Esophagus squamous epithelium (tissue), 5 donors: ENCODE measurements at places on chromosomes 16 and 17. TPM values are rescaled to one million over a fixed set of nuclear protein-coding genes. Genes with fewer than 3 reads are reported as not detected.

Gene KRTAP4-1
- total RNA-seq = not detected

Gene CLDN7
- 411 TPM for total RNA-seq

Gene RGS11
- total RNA-seq = 1.3 TPM

Gene ADAD2
- not detected for total RNA-seq

Gene ZNF597
- 1.0 TPM for total RNA-seq

Gene TLCD1
- 8.8 TPM for total RNA-seq

Gene FBXW10
- not detected for total RNA-seq

Gene TOX3
- not detected for total RNA-seq

Gene KRTAP3-1
- not detected for total RNA-seq

Gene ITGAL
- 3.1 TPM for total RNA-seq

Gene TBC1D3
- not detected for total RNA-seq

Gene GPR179
- not detected for total RNA-seq

Gene ZNF747
- total RNA-seq = 7.2 TPM

GRCh38 chr17:73268582-73269328 is 7.1 kb upstream of the CPSF4L start:
- DNase-seq = no peak

DNA sequence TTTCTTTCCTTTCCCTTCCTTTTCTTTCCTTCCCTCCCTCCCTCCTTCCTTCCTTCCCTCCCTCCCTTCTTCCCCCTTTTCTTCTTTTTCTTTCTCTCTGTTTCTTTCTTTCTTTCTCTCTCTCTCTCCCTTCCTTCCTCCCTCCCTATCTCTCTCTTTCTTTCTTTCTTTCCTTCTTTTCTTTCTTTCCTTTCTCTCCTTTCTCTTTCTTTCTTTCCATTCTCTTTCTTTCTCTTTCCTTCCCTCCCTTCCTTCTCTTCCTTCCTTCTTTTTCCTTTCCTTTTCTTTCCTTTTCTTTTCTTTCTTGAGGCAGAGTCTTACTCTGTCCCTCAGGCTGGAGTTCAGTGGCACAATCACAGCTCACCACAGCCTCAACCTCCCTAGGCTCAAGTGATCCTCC is 31.0 kb downstream of the DEXI start:
- no peak for DNase-seq

DNA sequence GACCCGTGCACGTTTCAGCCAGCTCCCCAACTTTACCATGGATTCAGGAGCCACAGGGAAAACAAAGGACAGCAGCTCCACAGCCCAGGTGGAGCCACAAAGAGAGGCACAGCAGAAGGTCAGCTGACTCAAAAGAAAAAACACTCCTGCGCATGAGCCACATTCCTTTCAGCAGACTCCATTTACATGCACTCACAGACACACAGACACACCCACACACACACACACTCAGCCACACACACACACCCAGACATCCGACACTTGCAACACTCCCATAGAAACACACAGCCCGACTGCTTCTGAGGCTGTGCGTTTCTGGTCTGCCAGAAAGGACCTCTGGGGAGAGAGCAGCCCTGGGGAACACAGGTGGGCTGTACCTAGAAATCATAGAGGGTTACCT is 2335.5 kb downstream of the TP53TG3F start:
- no peak for DNase-seq

DNA sequence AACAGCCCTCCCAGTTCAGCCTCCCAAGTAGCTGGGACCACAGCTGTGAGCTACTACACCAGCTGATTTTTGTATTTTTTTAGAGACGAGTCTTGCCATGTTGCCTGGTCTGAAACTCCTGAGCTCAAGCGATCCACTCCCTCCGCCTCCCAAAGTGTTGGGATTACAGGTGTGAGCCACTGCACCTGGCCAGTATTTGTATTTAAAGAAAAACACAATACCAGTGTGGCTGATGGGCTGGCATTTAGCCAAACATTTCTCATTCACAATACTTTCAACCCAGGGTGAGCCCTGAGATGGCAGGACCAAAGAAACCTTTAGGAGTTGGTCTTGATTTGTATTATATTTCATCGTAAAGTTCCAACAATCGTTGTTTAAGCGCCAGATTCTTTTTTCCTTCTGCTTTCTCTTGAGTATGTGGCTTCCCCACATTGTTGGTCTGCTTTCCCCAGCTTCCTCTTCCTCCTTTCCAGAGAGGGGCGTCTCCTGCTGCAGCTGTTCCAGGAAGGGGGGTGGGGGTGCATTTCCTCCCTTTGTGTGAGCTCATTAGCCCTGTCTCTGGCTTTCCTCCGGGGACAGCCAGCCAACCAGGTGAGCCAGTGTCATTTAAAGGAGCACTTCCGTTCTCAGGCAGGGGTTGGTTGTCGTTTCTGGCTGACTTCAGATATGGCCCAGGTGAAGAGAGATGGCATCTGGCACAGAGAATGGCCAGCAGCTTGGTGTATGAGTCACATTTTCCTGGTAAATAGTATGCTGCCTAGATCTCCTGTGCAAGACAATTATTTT is 79.9 kb downstream of the GPRC5B start:
- DNase-seq = no peak

- DNase-seq = no peak
Observed at GRCh38 chr16:11586856-11587642, at the start of gene LITAF. LITAF (minus strand) TSS chr16:11586919; CDS start chr16:11556730, 30,189 bp downstream.

DNA sequence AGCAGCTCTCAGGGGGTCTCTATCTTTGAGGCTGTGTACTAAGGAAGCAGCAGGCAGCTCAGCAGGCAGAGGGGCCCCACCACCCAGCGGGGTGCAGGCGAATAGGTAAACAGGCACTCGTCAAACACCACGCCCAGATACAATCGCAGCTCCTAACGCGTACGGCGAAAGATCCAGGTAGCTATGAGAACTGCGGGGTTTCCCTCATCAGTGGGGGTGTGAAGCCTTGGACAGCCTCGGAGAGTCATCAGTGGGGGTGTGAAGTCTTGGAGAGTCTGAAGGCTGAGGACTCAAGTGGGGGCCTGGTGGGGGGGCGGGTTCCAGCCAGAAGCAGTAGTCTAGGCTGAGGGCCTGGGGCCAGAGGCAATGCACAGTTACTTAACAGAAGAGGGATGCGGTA is 69.0 kb downstream of the RTN4RL1 start:
- DNase-seq = no peak

- DNase-seq = no peak
Observed at GRCh38 chr17:68853439-68853838, 101.8 kb downstream of the ABCA8 start.

GRCh38 chr17:48732688-48733629 is 4.4 kb upstream of the HOXB13 start:
- no peak for DNase-seq

DNA sequence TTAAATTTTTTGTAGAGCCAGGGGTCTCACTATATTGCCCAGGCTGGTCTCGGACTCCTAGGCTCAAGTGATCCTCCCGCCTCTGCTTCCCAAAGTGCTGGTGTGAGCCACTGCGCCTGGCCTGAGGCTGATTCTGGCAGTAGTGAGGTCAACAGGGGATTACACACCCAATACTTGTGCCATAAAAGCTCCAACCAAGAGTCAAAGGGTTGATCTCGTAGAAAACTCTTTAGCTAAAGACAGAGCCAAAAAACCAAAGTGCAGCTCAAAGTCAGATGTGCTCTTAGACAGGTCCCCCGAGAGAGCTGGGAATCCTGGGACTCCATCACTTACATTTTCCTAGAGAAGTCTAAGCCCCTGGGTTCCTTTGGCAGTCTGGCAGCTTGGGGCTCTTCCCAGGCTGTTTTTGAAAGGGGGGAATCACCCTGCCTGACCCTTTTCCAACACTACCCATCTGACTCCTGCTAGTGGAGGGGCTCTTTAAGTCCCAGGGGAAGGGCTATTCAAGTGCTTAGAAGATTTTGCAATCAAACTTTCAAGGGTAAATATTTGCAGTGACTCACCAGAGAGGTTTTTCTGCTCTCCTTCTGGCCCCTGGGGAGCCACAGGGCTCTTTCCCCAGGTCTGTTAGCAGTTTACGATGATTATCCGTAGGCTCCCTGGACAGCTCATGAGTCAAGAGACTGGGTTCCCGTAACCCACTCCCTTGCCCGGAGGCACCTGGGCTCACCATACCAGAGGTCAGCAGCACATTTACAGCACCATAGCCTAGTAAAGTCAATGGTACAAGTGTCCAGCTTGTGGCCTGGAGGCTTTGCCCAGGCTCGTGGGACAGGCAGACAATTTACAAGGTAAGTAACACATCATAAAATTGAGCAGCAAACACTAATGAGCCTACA is 408.7 kb downstream of the SLC39A11 start:
- DNase-seq = no peak

DNA sequence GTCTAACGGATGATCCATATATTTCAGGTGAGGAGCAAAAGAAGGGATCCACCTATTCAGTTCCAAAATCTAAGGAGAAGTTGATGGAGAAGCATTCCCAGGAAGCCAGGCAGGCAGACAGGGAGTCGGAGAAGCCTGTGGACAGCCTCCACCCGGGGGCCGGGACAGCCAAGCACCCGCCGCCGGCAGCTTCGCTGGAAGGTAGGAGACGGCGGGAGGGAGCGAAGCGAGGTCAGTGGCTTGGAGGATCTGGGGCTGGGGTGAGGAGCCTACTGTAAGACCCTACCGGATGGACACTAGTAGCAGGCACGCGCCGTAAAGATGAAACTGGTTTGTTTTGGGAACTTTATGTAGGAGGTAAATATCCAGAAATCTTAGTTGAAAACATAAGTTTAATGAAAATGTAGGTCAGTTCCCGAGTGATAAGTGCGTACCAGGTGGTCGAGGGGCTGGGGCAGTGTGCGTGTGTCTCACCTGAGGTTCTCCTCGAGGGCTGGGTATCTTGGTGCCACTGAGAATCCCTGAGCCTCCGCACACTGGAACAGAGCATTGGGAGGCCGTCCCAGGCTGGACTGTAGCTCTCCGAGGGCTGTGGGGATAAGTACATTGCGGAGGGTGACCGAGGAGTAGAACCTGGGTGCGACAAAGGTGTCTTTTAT is 714 bp downstream of the SPATA33 start:
- no peak for DNase-seq

- DNase-seq = no peak
Observed at GRCh38 chr16:31386157-31386984, 6.8 kb upstream of the ITGAD start.

DNA sequence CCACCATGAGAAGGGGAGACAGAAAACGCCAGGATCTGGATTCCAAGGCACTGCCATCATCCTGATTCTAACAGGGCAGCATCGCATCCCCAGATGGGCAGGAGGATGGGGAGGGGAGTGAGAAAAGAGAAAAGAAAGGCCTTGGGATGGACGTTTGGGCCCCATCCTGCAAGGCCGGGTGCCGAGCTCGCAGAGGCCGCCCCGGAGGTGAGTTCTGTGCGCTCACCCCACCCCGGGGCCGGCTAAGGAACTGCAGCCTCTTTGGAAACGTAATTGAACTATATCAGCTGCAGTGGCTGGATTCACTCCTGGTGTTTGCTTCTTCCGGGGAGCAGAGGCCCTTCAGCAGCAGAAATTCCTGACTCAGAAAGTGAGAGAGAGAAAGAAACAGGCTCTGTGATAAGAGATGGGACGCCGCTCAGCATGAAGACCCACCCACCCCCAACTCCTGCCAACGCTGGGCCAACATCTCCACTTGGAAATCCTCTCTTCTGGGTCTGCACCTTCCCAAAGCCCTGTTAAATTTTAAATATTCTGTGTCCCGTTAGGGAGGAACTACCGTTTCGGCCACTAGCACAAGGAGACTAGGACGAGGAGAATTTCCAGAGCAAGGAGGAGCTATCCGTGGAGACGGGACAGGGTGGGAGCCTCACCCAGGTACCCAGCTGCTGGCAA is 8.5 kb upstream of the SSTR2 start:
- DNase-seq = no peak

- no peak for DNase-seq
Observed at GRCh38 chr17:49741692-49742076, 22.2 kb downstream of the FAM117A start.

GRCh38 chr16:57639172-57639887 is 10.9 kb downstream of the ADGRG1 start:
- no peak for DNase-seq

- no peak for DNase-seq
Observed at GRCh38 chr16:65547772-65548446, 426.0 kb upstream of the CDH11 start.

DNA sequence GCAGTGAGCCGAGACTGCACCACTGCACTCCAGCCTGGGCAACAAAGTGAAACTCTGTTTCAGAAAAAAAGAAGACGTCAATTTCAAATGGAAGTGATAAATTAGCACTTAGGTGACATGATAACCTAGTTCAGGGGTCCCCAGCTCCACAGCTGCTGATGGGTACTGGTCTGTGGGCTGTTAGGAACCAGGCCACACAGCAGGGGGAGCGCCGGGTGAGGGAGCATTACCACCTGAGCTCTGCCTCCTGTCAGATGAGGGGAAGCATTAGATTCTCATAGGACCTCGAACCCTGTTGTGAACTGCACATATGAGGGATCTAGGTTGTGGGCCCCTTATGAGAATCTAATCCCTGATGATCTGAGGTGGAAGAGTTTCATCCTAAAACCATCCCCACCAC is 253.0 kb downstream of the FOXL1 start:
- no peak for DNase-seq

DNA sequence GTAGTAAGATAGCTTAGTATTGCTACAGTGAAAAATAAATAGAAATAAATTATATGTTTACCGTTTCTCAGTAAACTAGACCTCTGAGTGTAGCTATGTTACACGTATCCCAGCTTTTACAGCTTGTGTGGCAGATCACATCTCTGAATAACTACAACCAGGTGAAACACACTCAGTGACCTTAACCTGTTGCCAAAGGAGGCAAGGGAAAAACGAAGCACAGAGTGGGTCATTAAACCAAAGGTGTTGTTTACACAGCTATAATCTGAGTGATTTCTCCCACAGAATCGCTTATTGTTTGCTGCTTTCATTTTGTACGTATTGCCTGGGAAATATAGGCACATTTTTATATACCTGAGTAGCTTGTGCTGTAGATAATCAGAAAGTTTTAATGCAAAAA is 688.2 kb upstream of the KIF2B start:
- DNase-seq = no peak

GRCh38 chr17:53101706-53102105 is 721.0 kb upstream of the KIF2B start:
- DNase-seq = no peak

DNA sequence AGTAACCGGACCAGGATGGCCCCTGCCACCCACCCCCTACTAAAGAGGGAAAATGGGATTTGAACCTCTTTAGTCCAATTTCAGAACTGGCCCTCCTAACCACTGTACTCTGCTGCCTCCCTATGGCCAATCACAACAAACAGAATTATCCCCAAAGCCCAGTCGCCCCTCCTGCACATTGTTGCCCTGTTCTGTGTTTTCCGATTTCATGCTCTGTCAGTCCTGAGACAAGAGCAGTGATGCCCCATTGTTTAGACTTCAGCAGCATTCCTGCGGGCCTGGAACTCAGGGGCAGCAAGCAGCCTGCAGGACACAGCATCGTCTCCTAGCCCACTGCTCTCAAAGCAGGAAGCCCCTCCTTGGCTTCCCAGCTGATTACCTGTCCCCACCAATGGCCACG is 20.5 kb upstream of the KLHL11 start:
- no peak for DNase-seq

GRCh38 chr17:44061446-44061845 is 5.0 kb downstream of the LSM12 start:
- no peak for DNase-seq

DNA sequence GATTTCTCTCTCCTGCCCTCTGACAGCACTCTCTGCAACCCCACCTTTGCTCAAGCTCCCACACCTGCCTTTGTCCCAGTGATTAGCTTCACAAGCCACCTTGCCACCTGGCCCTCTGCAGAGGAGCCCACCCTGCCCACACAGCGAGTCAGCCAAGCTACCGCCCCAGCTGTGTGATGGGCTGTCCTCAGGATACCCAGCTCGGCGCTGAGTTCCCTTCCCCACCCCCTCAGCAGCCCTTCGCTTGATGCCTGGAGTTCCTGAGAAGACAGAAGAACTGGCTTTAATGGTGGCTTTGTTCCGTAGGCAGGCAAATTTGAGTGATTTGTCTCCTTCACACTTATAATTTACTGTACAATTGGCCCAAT is 266.4 kb downstream of the CBLN1 start:
- no peak for DNase-seq
